ENCODE measurements at places on chromosomes 16 and 17. TPM values are rescaled to one million over a fixed set of nuclear protein-coding genes. Genes with fewer than 3 reads are reported as not detected.

Gene SGF29
- 28.5 TPM for total RNA-seq

Gene OR3A3
- total RNA-seq: not detected

Gene MT1E
- total RNA-seq: 258 TPM

Gene KRT39
- total RNA-seq: not detected

Gene CD300A
- total RNA-seq: 8.2 TPM

Gene CACNG5
- not detected for total RNA-seq

Gene HSF4
- total RNA-seq: 37.9 TPM

Gene CLEC19A
- total RNA-seq: not detected

Gene KRTAP4-5
- total RNA-seq: not detected

DNA sequence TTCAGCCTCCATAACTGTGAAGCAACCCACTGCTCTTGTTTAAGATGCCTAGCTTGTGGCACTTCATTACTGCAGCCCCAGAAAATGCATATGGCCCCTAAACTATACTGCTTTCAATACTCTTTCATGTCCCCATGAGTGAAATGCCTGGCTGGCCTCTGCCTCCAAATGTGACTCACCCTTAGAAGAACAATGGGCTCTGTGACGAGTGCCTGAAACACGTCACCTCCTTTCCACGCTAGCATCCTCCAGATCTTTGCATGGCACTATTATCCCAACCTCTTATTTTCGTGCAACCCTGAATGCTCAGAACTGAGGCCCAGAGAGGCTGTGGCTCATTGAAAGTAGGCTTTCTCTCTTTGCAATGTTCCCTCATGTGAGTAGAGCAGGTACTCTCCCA is 233.1 kb downstream of the CBLN1 start:
- no peak overlapping the region for H3K27ac ChIP-seq
- no peaks in the 10 kb centered on the region for H3K27me3 ChIP-seq
- DNase-seq: no peak
- no peak overlapping the region for H3K4me3 ChIP-seq

DNA sequence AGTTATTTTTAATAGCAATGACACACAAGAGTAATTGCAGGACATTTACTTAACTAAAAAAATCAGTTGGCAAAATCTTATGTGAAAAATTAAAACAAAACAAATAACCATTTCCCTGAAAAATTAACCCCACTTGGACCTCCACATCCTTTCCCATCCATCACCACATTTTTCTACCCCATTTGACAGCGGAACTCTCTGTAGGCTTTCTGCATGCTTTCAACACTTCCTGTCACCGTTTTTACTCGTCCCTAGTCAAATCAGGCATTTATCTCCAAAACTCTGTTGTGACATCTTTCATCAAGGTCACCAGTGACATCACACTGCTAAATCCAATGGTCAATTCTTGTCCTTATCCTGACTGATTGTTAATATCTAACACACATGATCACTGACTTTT is 27.5 kb downstream of the KCNJ16 start:
- H3K27me3 ChIP-seq: no peaks in the 10 kb centered on the region
- no peak overlapping the region for H3K27ac ChIP-seq
- peaks cover 17% of the 10 kb centered on the region for H3K36me3 ChIP-seq
- H3K4me1 ChIP-seq: peaks cover 10% of the 10 kb centered on the region

GRCh38 chr16:89071686-89072547 is 21.7 kb upstream of the ACSF3 start:
- H3K4me3 ChIP-seq: no peak overlapping the region
- no peak for DNase-seq
- H3K27me3 ChIP-seq: peaks cover 3% of the 10 kb centered on the region
- no peak overlapping the region for H3K27ac ChIP-seq
- H3K4me1 ChIP-seq: no peaks in the 10 kb centered on the region

- no peak for DNase-seq
- no peak overlapping the region for H3K4me3 ChIP-seq
- no peaks in the 10 kb centered on the region for H3K36me3 ChIP-seq
- H3K4me1 ChIP-seq: no peaks in the 10 kb centered on the region
- H3K27me3 ChIP-seq: no peaks in the 10 kb centered on the region
- H3K27ac ChIP-seq: no peak overlapping the region
Measured at GRCh38 chr17:56431736-56432135, 161.8 kb upstream of the NOG start.

DNA sequence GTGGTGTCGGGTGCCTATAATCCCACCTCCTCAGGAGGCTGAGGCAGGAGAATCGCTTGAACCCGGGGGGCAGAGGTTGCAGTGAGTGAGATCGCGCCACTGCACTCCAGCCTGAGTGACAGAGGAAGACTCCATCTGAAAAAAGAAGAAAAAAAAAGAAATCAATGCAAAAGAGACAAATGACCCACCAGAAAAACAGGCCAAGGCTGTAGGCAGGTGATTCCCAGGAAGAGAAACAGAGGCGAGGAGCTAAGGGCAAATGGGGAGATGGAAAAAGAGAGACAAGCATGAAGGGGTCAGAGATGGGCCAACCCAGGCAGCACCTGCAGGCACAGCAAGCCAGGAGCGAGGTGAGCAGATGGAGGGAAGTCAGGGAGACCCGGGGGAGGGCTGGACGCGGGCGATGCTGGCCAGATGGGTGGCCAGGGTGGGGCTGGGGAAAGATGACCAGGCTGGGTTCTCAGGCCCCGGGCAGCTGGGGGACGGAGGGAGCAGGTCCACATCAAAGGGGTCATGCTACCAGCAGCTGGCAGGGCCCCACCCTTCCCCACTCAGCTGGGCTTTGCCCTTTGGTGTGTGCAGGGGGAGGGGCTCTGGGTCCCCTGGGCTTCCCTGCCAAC is 25.5 kb downstream of the MYBBP1A start:
- H3K4me1 ChIP-seq: peaks cover 12% of the 10 kb centered on the region
- H3K27ac ChIP-seq: no peak overlapping the region
- H3K36me3 ChIP-seq: peaks cover 2% of the 10 kb centered on the region
- H3K4me3 ChIP-seq: no peak overlapping the region

DNA sequence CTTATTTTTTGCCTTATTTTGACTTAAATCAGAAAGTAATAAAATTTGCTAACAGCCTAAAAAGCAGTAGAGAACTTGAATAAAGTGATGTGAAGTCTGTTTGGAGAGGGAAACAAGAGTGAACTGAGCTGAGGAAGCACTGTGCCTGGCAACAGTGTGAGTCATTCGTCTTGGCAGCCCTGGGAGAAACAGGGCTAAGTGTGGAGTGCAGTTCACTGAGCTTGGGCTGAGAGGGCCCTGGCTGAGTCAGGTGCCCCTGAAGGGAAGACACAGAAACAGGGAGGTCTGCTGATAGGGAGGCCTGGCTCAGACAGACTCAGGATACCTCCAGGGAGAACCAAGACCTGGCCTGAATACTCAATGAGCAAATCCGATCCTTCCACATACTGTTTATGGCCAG is 132.1 kb downstream of the HS3ST4 start:
- no peaks in the 10 kb centered on the region for H3K4me1 ChIP-seq
- H3K27me3 ChIP-seq: no peaks in the 10 kb centered on the region
- DNase-seq: no peak
- H3K4me3 ChIP-seq: no peak overlapping the region
- H3K36me3 ChIP-seq: no peaks in the 10 kb centered on the region

- DNase-seq: no peak
- no peaks in the 10 kb centered on the region for H3K27me3 ChIP-seq
- no peaks in the 10 kb centered on the region for H3K36me3 ChIP-seq
- H3K27ac ChIP-seq: no peak overlapping the region
- H3K4me3 ChIP-seq: no peak overlapping the region
Measured at GRCh38 chr16:1008085-1008484, 26.5 kb downstream of the SOX8 start.

GRCh38 chr16:87506423-87507350 is 13.9 kb upstream of the ZCCHC14 start:
- H3K27me3 ChIP-seq: no peaks in the 10 kb centered on the region
- H3K4me3 ChIP-seq: peak overlapping the region; percentile 40
- H3K36me3 ChIP-seq: no peaks in the 10 kb centered on the region
- H3K27ac ChIP-seq: peak overlapping the region; percentile 79

GRCh38 chr17:54907376-54907775 is 6.7 kb downstream of the TOM1L1 start:
- no peaks in the 10 kb centered on the region for H3K27me3 ChIP-seq
- no peak overlapping the region for H3K27ac ChIP-seq
- peaks cover 5% of the 10 kb centered on the region for H3K4me1 ChIP-seq
- no peaks in the 10 kb centered on the region for H3K36me3 ChIP-seq
- DNase-seq: no peak

DNA sequence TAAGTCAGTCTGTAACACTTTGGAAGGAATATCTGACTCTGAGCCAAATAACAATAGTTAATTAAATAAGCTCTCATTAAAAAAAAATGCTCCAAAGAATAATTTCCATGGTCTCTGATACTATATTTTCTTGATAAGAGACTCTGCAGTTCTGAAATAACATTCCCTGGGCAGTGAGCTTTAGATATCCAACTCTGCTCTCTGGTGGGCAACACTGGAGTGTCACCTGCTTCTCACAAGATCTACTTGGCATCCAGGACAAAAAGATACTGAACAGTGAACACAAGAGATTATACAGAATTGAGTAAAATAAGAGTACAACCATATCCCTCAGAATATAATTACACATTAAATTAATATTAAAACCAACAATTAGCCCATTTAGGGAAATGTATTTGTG is 13.7 kb downstream of the BLMH start:
- H3K27me3 ChIP-seq: no peaks in the 10 kb centered on the region
- H3K4me3 ChIP-seq: no peak overlapping the region
- no peaks in the 10 kb centered on the region for H3K4me1 ChIP-seq
- peaks cover 11% of the 10 kb centered on the region for H3K36me3 ChIP-seq

DNA sequence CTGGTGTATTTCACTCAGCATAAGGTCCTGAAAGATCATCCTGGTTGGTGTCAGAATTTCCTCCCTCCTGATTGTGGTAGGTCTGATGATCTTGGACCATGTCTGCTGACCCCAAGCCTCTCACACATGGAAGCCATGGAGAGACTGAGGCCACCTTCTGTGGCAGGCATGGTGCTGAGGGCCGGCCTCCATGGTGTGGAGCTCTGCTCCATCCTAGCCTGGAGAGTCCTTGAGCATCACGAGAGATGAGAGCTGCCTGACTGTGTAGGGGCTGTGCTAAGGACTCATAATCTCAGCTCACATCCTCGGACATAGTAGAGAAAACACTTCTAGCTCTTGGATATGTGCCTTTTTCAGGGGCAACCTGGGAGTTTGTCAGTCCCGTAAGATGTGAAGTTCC is 40.6 kb downstream of the MPRIP start:
- H3K27me3 ChIP-seq: no peaks in the 10 kb centered on the region
- H3K27ac ChIP-seq: no peak overlapping the region
- peaks cover 7% of the 10 kb centered on the region for H3K36me3 ChIP-seq
- H3K4me1 ChIP-seq: peaks cover 30% of the 10 kb centered on the region
- H3K4me3 ChIP-seq: no peak overlapping the region
